ENCODE measurements at places on chromosomes 3 and 15.

DNA sequence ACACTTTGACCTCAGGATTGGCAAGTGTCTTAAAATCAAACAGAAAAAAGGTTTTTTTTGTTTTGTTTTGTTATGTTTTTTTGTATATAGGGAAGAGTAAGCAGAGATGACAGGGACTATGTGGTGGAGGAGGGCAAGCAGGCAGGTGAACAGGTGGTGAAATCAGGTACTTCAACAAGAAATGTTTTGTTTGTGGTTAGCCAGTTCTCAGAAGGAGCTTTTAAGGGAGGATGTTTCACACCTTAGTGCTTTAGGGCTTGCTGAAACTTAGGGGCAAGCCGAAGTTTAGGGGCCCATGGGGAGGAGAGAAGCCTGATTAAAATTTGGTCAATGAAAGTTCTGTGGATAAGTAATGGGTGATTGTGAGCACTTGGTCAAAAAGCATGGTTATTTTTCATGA, 370.7 kb upstream of the SLCO3A1 start:
- DNase-seq: no peak

DNA sequence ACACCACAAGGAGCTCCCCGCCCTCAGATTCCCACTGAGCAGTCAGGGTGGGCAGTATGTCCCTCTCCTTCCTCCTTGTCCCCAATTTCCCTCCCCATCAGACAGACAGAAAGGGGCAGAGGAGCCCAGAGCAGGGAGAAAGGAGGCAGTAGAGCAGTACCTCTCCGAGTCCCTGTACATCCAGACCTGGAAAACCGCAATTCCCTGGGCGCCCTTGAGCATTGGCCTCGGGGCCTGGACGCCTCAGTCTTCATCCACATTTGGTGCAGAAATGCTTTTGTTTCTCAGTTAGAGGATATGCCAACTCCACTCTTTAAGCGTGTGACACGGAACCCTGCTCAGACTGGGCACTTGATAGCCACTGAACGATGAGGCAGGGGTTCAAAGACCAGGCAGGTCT, 5.9 kb downstream of the ISG20 start:
- DNase-seq: no peak

GRCh38 chr3:116301422-116301821, 143.9 kb downstream of the LSAMP start:
- no peak for DNase-seq

- no peak for DNase-seq
Observed at GRCh38 chr3:128875556-128876120, 3.8 kb upstream of the ACAD9 start.

DNA sequence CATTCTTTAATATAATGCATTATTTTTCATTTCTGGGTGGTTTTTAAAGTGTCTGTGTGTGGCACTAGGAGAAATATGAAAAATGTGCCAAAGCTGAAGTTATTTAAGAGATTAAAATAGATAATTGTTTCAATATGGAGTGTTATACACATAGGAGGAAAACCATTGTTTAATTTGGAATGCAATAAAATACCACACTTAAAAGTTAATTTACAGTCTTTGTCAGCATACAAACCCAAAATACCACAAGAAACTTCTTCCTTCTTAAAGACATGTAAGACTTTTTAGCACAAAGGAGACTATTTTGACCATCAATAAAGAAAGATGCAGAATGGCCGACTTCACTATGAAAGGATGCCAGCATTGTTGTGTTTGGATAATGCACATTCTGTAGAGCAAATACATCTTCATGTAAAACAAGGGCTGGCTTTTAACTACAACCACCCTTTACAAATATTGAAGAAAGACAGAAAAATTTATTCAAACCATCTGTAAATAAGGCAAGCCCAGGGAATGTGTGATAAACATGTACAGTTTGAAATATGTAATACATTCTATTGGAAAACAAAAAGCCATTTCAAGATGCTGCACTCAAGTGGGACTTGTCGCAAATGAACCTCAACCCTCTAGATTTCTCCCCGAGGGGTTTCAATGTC, 1146.6 kb downstream of the ROBO1 start:
- no peak for DNase-seq

DNA sequence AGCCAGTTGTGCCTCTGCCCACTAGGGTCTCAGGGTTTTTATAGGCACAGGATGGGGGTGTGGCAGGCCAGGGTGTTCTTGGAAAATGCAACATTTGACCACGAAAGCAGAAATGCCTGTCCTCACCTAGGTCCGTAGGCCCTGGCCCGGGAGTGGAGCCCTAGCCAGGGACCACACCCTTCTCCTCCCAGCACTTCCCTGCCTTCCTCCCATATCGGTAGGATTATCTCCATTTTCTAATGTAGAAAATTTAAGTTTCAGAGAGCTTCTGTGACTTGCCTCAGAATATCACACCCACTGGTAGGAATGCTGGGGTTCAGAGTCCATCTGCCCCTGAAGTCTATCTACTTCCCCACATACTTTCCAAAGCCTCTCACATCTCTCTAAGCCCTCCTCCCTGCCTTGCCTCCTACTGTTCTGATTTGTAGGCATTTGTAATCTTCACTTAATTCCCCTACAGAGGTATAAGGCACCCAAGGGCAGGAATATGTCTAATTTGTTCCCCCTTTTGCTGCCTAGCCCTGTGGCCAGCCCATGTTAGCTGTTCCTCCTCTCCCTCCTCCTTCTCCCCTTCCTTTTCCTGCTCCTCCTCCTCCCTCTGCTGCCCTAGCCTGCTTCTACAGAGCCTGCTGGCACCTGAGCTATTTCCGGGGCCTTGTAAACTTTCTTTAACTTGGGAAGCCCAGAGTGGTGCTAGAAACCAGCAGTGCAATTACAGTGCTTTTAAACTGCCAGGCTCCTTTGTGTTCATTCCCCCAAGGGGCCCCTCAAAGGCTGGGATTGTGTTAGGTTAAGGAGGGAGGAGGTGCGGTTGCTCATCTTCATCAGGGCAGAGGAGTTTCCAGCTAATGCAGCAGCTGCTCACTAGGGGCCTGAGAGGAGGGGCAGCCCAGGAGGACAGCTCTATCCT, 71.1 kb downstream of the MRPL46 start:
- DNase-seq: no peak

DNA sequence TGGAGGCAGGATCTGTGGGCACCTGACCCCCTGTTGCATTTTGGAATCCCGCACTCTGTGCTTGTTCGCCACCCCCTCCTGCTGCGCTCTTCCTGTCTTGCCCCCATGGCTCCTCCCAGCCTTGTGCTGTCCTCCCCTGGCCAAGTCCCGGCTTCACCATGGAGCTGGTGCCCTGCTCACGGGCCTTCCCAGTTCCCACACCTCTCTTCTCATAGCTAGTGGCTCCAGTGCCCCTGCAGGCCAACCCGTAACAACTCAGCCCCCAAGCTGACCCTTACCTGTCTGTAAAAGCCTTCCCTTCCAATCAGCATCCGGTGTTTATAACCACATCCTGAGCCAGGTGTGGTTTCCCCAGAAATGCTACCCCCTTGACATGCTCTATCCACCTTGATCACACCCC, 407.7 kb upstream of the C2CD4B start:
- DNase-seq: no peak

GRCh38 chr3:48863122-48863521, 15.4 kb upstream of the PRKAR2A start:
- no peak for DNase-seq

GRCh38 chr3:136678981-136679380, 73.2 kb downstream of the STAG1 start:
- no peak for DNase-seq

GRCh38 chr3:194994551-194994981, 276.4 kb downstream of the XXYLT1 start:
- DNase-seq: no peak

DNA sequence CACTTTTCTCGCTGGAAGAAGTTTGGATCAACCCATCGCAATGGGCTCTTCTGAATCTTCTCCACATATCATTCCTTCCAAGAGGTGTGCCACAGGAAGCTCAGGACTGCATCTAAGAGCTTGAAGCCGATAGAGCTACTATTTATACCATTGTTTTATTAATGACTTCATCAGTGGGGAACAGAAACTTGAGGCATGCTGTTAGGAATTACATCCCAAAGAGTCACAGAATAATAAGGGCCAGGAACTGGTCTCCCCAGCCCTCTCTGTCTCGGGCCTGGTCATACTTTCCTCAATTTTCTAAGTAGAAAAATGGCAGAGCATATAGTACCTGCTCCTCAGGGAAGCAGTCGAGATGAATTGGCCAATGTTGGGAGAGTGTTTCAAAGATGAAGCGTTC, 16.9 kb upstream of the C15orf61 start:
- DNase-seq: no peak

Measured in ovary (tissue), 10 donors.